ENCODE measurements at places on chromosomes 2 and 18. TPM values are rescaled to one million over a fixed set of nuclear protein-coding genes. Genes with fewer than 3 reads are reported as not detected.

GRCh38 chr2:127183771-127184170 lies 36.3 kb downstream of the CYP27C1 start:
- DNase-seq, result no peak

- DNase-seq, result peak; percentile 88
Measured at GRCh38 chr2:9380702-9381628, 42.4 kb downstream of the ITGB1BP1 start.

DNA sequence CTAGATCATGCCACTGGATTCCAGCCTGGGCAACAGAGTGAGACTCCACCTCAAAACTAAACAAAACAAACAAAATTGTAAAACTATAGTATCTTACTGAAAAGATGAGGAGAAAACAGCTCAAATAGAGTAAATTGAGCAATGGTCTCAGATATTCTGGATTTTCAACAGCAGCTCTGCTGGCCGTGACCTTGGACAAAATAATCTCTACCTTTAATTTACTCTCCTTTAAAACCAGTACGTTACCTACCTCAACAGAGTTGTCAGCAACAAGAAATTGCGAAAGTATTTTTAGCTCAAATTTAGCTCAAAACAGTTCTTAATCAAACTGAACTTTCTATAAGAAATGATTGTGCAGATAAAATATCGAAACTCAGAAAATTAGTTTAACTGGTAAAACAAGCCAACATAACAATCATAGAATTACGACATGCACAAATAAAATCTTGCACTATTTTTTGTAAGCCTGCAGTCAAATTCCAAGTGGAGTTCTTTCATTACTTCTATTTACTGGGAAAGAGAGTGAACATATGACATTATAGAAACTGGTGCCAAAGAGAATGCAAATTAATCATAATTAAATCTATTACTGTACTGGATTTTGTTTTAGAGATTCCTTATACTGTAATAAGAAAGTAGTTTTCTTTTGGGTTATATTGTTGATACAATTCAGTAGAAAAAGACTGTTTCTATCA lies 40.8 kb downstream of the TRIP12 start:
- no peak for DNase-seq

DNA sequence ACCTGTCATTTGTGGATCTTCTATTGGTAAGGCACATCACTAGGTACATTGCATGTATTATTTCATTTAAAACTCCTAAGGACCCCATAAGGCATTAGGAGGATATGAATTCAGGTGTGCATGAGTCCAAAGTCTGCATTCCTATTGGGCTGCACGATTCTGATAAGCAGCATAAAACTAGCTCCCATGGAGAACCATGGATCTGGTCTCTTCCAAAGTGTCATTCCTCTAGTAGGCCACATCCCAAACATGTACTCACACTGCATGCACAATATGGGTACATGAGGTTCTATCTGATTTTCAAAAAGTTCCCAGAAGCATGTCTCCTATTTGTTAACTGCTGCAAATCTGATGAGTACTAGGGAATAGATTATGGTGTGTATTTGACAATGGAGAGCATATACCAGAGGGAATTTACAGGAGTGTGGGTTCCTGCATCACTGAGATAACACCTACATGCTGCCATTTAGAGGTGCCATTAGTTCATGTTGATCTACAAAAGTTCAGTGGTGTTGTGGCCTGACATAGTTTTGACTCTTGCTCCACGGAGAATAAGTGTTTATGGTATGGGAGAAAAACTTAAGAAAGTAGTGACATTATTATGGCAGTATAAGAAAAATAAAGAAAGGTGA lies 11.3 kb downstream of the CYTIP start:
- DNase-seq, result no peak

DNA sequence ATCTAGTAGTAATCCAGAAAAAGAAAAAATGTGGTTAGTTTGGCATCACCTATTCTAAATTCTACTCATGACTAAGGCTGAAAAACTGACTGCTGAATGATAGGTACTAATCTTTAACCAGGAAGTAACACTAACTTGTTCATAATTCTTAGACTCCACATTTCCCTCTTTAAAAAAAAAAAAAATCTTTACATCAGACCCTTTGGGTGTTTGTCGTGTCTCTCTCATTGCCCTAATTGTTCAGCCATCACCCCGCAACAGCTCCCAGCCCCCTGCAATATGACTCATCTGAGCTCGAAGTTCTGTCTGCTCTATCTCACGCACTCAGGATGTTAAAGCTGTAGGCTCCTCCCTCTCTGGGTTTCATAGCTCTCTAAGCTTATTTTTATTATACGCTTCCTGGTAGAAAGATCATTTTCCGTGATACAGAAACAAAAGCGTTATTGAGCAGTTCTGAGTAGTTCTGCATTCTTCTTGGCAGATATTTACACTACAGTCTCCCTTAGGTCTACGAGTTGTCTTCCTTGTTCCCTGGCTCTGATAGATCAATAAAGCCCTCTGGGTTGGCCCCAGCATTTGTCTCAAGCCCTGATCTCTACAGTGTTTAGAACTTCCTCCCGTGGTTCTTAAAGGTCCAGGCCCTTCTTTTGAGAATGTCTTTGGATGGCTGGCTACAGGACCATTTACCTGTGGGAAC lies 95.6 kb downstream of the TNFRSF11A start:
- DNase-seq, result peak; percentile 70

The STAT4 gene
- 1.6 TPM for total RNA-seq

The ACTG2 gene
- total RNA-seq, result 540 TPM

All from astrocyte (in vitro differentiated cells and primary cell).